NCI-H187 treated with DMSO at 0.1 percent for 48 hours (cell line): ENCODE measurements at places on chromosomes 13 and 19.

GRCh38 chr19:45577111-45577905, 7.3 kb downstream of the OPA3 start:
- no peak for DNase-seq

DNA sequence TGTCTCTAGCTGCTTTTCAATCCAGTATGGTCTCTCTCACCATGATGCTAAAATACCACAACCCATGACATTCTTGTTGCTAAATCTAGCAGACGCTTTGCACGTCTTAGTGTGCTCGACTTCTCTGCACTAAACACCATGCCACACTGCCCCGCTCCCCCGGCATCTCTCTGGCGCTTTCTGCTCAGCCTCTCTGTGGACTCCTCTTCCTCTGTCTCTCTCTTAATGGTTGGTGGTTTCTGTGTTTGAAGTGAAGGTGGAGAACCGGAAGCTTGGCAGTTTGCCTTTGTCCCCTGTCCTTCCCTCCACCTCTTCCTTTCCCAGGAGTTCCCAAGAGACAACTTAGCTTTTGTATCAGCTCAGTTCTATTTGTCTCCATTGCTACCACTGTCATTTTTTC, 8.8 kb downstream of the ERCC5 start:
- DNase-seq = no peak

- DNase-seq = no peak
These were observed 535.2 kb downstream of the LIG4 start for GRCh38 chr13:107680115-107680514.

DNA sequence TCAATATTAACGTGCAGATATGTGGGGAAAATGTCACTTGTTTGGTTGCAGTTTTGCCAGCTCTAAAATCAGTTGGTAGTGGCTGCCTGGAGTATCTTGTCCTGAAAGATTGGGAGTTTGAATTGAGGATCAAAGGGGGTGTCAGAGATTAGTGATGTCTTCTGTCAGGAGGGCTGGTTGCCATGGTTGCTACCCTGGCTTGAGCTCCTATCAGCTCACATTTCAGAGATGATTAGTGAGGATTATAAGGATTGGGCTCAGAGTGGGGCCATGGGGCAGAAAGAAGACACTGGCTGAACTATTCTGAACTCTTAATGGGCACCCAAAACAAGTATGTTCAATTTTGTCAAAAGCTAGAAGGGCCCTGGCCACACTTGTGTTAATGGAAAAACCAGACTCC, 95.5 kb upstream of the RNF113B start:
- DNase-seq = no peak

GRCh38 chr13:61413572-61414535, 1.8 kb downstream of the PCDH20 start:
- DNase-seq = no peak

DNA sequence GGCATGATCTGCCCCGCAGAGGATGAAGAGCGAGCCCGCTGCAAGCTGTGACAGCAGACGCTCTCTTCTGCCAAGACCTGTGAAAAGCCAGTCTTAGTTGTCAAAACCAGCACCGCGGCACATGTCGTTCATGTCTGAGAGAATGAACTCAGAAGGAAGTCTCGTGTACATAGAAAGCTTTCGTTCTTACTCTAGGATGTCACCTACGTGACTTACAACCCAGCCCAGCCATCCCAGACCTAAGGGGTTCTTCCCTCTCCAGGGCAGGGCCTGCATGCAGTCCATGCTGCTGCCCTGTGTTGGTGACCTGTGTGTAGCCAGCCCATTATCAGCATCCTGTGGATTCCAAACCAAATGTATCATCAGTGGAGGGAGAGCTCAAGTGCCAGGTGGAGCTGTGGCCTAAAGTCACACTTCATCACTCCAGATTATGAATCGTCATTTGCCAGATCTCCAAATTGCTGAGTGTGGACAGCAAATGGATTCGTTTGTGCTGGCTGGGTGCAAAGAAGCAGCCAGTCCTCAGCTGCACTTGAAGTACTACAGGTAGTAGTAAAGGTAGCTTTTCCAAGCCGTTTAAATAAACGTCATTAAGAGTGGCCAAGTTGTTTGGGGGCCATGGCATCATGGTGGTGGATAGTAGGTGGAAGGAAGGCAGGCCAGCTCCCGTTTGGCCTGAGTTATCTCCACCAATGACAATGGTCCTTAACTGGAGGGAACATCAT, 73.9 kb upstream of the GPR183 start:
- no peak for DNase-seq

GRCh38 chr19:17293605-17294004, 9.6 kb downstream of the ABHD8 start:
- DNase-seq = no peak

GRCh38 chr13:75418997-75419396, 63.0 kb downstream of the TBC1D4 start:
- DNase-seq = no peak

- DNase-seq = no peak
These were observed 1060.4 kb downstream of the EFNB2 start for GRCh38 chr13:105474983-105475610.

- DNase-seq = no peak
These were observed 45.6 kb upstream of the RAP2A start for GRCh38 chr13:97388373-97388772.

DNA sequence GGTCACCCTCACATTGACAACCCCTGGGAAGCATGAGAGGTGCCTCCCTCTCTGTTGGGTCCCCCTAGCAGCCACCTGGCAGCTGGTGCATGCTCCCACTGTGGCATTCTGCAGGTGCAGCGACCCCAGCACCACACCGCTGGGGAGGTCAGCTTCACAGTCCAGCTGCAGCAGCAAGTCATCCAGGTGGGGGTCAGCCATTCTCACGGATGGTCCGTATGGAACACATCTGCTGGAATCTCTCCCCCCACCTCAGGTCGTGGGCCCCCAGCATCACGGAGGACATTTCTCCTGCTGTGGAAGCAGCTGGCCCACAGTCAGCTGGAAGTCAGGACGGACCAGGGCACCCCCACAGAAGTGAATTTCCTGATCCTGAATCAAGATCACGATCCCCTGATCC, 201.3 kb downstream of the COG6 start:
- no peak for DNase-seq

- DNase-seq = no peak
These were observed 7.5 kb downstream of the THAP8 start for GRCh38 chr19:36046443-36047050.

- DNase-seq = no peak
These were observed 333.2 kb downstream of the MYO16 start for GRCh38 chr13:108962654-108963053.

DNA sequence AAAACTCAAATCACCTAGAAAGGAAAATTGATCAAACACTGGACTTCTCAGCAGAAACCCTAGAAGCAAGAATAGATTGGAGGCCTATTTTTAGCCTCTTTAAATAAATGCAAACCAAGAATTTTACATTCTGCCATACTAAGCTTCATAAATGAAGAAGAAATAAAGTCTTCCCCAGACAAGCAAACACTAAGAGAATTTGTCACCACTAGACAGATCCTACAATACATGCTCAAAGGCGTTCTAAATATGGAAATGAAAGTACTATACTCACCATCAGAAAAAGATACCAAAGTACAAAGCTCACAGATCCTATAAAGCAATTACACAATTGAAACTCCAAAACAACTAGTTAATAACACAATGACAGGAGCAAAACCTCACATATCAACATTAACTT, 578.1 kb downstream of the UQCRFS1 start:
- DNase-seq = no peak

GRCh38 chr13:30148171-30148754, 159.1 kb downstream of the KATNAL1 start:
- DNase-seq = no peak

DNA sequence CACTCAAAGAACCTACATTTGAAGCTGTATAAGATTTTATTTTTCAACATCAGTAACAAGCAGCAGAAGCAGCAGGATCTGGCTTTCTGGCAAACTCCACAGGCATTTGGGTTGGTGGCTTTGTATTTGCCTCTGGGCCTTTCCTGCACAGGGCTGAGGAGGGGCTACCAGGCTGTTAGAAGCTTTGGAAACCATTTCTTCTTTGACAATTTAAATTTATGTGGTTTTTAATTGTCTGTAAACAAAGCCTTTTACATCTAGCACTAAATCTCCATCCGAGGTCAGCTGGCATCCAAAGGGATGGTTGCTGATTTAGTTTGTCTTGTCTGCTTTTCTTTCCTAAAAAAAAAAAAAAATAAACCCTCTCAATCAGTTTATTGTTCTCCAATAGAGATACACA, 127.5 kb upstream of the OBI1 start:
- DNase-seq = no peak

GRCh38 chr13:20824762-20825476, 51.2 kb upstream of the EEF1AKMT1 start:
- no peak for DNase-seq

- DNase-seq = no peak
These were observed 13.9 kb downstream of the LSM4 start for GRCh38 chr19:18308948-18309325.

- no peak for DNase-seq
These were observed 29.1 kb upstream of the IGFL4 start for GRCh38 chr19:46069806-46070341.

- no peak for DNase-seq
These were observed 350.4 kb downstream of the MTUS2 start for GRCh38 chr13:29170436-29171082.

DNA sequence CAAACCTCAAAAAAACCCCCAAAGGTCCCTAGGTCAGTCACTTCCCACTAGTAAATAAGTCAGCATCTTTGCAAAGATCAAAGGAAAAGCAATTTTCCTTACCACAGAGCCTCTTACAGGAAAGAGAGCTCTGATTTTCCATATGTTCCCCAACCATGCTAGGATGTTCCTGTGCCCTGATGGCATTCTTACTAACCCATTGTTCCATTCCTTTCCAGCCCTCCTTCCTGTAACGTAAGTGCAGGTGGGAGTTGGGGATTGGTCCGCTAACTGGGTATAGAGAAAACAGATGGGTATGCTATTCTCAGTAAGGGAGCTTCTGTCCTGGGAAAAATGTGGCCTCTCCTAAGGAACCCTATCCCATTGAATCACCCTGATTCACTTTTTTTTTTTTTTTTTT, 14.3 kb downstream of the DPRX start:
- no peak for DNase-seq

- DNase-seq = no peak
These were observed 142.3 kb upstream of the TSC22D1 start for GRCh38 chr13:44718467-44718866.

DNA sequence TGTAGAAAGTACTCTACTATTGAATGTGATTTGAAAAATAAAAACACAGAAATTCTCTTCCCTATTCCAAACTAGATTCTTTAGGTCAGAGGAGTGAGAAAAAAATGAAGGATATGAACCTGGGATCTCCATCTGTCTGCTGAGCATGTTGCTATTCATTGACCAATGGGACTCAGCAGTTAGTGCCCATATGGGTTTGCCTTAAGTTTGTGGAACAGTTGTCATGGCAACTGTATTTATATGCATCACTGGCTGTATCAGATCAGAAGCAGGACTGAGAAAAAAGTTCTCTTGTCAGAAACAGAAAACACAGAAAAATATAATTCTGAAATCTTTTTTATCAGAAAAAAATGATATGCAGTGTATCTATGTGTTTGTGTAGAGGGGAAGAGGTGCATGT, 73.3 kb upstream of the ATXN8OS start:
- DNase-seq = no peak

DNA sequence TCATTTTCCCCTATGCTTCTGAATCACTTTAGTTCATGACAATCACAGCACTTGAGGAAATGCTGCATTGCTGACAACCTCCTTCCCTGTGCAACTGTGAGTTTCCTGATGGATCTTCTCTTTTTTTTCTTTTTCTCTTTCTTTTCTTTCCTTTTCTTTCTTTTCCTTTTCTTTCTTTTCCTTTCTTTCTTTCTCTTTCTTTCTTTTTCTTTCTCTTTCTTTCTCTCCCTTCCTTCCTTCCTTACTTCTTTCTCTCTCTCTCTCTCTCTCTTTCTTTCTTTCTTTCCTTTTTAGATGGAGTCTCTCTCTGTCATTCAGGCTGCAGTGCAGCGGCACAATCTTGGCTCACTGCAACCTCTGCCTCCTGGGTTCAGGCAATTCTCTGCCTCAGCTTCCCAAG, 247.9 kb upstream of the HTR2A start:
- DNase-seq = no peak

- no peak for DNase-seq
These were observed 69.5 kb downstream of the DACH1 start for GRCh38 chr13:71797517-71797916.

DNA sequence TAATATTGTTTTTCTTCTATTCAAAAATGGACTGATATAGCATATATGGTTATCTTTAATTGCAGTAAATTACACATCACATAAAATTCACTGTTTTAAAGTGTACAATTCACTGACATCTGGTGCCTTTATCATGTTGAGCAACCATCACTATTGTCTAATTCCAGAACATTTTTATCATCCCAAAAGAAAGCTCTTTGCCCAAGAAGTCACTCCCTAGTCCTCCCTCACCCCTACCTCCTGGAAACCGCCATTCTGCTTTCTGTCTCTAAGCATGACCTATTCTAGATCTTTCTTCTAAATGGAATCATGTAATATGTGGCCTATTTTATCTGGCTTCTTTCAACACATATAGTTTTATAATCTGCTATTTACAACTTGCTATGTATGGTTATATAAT, 525.6 kb downstream of the DCT start:
- no peak for DNase-seq

DNA sequence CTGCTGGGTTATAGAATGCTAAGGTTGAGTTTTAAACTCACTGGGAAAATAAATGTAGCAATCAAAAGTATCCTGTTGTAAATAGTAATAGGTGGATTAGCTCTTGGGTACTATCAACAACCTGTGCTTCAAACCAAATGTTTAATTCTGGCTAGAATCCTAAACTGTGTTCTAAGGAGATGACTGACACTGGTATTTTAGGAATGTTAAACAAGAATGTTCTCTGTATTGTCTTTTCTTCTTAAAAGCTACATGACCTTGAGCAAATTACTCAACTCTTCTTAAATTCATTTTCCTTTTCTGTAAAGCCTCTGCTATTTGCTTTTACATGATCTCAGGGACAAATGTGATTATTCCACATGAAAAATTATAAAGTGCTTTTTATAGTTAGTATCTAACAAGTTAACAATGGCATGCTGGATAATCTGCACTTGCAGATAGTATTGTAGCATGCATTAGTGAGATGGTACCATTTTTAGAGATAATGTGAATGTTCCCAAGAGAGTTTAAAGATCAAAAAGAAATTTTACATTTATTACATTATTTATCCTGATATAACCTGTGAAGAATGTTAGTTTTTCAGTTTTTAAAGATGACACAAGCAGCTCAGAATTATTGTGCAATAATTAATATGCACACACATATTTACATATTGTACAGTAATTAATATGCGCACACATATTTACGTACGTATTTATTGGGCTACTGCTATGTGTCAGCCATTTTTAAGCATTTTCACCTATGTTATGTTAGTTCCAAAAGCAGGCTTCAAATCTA, 13.6 kb upstream of the EPSTI1 start:
- DNase-seq = no peak

DNA sequence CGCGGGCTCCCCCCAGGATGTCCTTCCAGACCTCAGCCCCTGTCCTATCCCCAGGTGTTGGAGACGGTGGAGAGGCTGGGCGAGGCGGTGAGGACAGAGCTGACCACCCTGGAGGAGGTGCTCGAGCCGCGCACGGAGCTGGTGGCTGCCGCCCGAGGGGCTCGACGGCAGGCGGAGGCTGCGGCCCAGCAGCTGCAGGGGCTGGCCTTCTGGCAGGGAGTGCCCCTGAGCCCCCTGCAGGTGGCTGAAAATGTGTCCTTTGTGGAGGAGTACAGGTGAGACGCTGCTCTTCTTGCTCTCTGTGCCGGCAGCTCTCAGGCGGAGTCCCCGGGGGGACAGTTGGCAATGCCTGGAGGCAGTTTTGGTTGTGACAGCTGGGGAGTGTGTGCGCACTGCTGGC, 6.9 kb downstream of the TTYH1 start:
- DNase-seq = no peak
